ENCODE measurements at places on chromosomes 5 and 9.

DNA sequence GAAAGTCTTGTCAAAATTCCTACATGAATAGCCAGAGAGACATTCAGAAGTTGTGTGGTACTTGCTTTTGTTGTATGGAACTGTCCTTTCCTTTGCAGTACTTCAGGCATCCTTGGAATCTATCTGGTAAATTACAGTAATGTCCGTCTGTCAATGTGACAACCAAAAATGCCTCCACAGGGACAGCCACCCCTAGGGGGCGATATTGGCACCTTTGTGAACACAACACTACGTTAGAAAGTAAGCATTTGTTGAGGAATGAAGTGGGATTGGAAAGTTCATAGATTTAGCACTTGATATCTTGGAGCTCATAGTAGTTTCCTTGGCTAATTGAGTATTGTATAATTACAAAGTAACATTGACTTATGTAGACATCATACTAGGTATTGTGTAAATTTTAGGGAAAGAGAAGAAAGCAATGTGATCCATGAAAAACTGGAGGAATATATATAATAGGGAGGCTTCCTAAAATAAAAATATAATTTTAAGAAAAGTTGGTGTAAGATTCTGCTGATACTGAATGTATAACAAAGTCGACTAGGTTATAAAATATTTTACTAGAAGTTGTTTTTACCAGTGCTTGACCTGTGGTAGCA is 32.7 kb downstream of the TMEFF1 start:
- no peak for DNase-seq

GRCh38 chr9:128091144-128091543 is 23.1 kb downstream of the SLC25A25 start:
- no peak for DNase-seq

GRCh38 chr5:32051796-32052195 is 122.3 kb downstream of the GOLPH3 start:
- no peak for DNase-seq

DNA sequence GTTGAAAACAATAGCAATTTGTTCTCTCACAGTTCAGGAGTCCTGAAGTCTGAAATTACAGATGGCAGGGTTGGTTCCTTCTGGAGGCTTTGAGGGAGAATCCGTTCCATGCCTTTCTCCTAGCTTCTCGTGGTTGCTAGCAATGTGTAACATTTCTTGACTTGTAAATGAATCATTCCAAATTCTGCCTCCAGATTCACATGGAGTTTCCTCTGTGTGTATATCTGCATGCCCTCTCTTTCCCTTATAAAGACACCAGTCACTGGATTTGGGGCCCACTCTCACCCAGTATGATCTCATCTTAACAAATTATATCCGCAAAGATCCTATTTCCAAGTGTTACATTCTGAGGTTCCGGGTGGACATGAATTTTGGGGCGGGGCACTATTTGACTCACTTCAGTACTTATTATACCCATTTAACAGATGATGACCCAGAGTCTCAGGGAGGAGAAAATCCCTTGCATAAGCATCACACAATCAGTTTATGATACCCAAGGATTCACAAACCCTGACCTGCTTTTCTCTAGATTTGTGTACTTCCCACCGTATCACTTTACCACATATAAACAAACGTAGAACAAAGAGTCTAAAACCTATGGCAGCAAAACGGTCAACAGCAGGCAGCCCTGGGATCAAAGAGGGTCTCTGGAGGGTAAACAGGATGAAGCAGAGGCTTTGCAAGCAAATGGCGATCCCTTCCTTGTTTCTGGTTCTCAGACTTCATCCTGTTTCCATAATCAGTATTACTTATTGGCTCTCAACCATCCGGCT is 93.7 kb downstream of the C9orf152 start:
- DNase-seq: no peak

- no peak for DNase-seq
These were observed 81.9 kb upstream of the ARRDC3 start for GRCh38 chr5:91464886-91465646.

GRCh38 chr9:132312873-132313272 is 41.9 kb downstream of the SETX start:
- no peak for DNase-seq

DNA sequence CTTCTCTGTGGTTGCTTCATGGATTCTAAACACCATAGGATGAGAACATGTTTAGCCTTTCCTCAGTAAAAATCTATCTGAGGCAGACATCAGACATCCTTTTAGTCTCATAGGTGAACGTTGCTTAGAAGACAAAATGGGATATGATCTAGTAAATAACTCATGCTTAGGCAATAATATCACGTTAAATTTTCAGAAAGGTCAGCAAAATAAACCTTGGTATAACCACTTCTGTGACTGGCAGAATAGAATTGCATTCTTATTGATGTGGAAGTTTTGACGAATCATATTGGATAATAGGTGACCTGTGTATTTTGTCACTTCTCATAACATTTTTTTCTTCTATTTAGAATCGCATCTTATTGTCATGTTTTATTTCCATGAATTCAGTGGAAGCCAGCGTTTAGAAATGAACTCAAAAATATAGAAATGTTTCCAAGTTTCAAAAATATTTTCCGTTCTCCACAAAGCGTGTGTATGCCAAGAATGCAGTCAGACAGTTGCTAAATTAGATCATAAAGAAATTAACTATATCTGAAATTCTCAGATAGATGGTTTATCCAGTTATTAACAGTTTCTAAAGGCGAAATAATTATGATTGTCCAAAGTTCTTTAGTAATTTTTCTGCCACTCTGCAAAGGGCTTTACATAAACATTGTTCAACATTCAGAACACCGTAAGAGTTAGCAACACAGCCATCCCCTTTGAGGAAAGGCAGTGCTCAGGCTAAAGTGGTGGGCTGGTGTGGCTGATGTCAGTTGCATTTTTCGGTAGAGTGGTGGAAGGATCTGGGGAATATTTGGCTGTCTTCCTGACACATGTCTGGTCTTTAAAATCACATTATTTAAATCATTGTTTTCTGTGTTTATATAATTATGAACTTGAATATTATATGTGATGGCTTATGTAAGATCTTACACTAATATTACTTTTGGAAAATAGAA is 827.2 kb downstream of the MTRR start:
- DNase-seq: no peak

DNA sequence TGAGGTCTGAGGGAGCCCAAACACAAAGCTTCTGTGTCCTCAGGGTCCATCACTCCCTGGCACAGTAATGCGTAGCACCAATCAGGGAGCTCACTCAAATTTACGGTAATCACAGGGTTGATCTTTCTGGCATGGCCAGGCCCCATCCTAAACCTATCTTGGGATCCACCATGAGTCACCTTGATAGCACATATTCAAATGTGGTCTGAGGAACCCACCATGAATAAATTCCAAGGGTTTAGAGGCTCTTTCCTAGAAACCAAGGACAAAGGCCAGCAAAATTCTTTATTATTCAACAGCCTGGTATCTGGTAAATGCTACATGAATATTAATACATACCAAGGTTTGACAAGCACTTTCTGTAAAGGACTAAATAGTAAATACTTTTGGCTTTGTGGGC is 254.5 kb downstream of the TLR4 start:
- DNase-seq: no peak

GRCh38 chr5:1666812-1667588 is 132.6 kb downstream of the MRPL36 start:
- DNase-seq: peak; percentile 74

- DNase-seq: no peak
These were observed 86.0 kb upstream of the SH3PXD2B start for GRCh38 chr5:172540099-172540870.

- no peak for DNase-seq
These were observed 13.3 kb downstream of the ZNF474 start for GRCh38 chr5:122142480-122143164.

DNA sequence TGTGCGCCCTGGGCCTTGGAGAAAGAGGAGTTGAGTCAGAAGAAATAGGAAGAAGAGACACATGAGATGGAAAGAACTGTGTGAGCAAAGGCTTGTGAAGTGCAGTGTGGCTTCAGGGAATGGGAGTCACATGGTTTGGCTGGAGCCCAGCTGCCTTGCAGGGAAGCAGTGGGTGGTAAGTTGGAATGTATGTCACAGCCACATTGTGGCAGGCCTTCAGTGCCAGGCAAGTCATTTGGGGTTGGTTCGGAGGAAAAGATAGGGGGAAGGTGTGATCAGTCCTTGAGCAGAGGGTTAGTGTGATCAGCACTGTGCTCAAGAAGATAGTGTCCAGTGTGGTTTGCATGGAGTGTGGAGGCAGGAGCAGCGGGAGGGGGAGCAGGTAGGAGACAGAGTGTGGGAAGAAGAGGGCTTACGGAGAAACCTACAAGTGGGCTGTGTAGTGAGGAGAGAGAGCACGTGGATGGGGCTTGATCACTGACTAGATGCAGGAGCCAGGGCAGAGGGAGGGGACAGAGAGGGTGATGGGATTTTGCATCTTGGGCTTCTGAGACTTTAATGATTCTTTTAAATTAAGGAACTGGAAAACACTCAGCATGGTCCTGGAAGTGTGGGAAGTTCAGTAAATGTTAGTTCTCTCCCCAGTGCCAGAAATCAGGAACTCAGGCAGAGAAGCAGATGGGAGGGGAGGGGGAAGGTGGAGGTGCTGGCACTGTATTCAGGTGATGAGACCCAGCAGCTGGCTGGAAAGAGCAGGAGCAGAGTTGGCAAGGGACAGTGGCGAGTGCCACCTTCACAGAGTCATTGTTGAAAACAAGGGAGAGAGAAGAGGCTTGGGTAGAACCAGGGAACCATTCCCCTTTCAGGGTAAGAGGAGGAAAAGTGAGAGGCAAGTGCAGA is 46.6 kb downstream of the ARHGAP26 start:
- no peak for DNase-seq

DNA sequence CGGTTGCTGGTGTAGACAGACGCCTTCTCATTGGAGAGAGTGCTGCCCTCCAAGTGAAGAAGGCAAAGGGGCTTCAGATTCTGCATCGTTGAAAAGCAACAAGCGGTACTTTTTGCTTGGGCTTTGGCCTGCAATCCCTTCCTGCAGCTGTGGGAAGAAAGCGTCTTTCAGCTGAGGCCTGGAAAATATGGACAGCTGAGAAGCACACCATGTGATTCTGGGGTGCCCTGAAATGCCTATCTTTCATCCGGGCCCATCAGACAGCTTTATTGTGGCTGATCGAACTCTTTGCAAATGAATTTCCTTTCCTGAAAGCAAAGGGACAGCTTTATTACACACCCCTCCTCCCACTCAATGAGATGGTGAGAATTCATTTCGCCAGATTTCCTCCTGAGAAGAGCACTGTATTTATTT is 74.0 kb downstream of the NSG2 start:
- no peak for DNase-seq

GRCh38 chr5:179494774-179495526 is 55.4 kb upstream of the RUFY1 start:
- DNase-seq: no peak

- DNase-seq: no peak
These were observed 526.7 kb upstream of the TYRP1 start for GRCh38 chr9:12166518-12166917.

All from NCI-H774 (cell line).